ENCODE measurements at places on chromosomes 3 and 15. TPM values are rescaled to one million over a fixed set of nuclear protein-coding genes. Genes with fewer than 3 reads are reported as not detected.

Gene CHRNA3
- not detected for total RNA-seq

Gene POMGNT2
- total RNA-seq, result 6.6 TPM

Gene CNOT10
- 28.5 TPM for total RNA-seq

Gene MRPS22
- 79.7 TPM for total RNA-seq

Gene NR1I2
- 0.09 TPM for total RNA-seq

Gene TEX55
- total RNA-seq, result not detected

Measured in endothelial cell of coronary artery (primary cell).